ENCODE measurements at places on chromosomes 6 and 20.
A peak's percentile ranks its signal among the peaks of the same experiment; 100 is the strongest.

DNA sequence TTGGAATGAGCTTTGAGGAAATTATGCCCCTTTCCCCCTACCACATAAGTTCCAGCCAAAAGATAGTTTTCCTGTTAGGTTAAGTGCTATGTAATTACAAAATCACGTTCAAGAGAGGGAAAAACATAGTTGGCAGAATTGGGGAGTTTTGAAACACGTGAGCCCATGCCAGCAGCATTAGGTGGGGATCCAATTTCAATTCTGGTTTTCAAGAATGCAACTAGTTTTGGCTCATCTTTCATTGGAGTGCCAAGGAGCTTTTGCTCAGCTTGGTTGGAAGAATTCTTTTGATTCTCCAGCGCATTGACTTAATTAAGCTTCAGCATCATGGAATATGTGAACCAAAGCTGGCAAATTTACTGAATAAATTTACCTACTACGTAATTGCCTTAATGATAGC is 95.9 kb downstream of the SAMD5 start:
- no peak for DNase-seq

GRCh38 chr6:113635222-113635986 is 221.7 kb upstream of the MARCKS start:
- no peak for DNase-seq

GRCh38 chr20:3414122-3414521 is 6.7 kb upstream of the DNAAF9 start:
- no peak for DNase-seq

DNA sequence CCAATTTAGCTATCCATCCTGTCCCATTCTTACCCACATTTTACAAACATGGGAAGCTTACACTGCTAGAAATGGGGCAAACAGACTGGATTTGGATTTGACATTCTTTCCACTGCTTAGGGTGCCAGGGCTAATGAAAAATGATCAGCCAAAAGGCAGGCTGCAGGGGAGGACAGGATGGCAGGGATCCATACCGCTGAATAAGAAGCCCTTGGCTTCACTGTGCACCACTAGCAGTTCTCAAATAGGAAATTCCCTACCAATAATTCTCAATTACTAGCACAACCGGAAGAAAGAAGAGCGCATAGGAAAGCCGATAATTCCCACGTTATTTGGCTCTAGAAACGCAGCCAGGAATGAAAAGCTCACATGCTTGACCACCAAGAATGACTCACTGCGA is 73.1 kb downstream of the NDUFAF5 start:
- no peak for DNase-seq

DNA sequence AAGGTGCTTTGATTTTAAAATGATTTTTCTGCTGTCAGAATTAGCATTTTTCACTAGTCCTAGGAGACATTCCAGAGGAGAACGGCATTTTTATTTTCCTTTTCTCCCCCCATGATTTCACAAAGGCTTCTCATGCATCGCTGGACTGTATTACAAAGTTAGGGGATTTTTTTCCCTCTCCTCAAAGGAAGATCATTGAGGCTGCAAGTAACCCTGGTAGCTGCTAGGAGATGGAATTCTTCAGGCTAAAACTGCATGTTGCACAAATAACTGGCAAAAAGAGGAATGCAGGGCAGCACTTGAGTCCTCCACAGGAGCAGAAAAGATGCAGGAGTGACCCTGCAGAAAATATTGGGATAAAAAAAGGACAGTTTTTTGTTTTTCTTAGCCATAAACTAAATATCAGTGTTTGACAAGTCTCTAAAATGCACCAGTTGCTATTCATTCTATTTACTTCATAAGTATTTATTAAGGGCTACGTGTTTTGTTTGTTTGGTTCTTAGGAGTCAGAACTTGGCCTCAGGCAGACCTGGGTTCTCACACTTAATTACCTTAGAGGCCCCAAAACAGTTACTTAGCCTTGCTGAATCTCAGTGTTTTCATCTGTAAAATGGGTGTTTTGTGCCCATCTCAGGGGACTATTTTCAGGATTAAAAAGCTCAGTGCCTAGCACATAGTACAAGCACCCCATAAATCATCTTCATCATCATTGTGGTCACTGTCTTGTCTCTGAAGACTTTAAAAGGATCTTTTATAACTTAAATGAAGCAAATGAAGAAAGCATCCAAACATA is 144.5 kb upstream of the ID4 start:
- DNase-seq, result no peak

DNA sequence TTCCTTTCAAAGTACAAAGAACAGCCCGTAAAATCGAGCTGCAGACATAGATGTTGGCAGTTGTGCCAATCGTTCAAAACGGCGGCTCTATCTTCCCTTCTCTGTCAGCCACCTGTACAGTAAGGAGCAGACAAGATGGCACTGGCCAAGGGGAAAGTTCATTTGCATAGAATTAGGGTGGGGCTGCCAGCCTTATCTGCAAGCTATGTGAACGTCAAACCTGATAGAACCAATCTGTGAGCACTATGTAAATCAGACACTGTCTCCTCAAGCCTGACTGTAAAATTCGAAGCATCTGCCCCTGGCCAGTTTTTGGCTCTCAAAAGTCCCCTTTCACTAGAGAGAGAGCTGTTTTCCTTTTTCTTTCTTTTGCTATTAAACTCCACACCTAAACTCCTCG is 374.5 kb downstream of the EPM2A start:
- DNase-seq, result no peak

DNA sequence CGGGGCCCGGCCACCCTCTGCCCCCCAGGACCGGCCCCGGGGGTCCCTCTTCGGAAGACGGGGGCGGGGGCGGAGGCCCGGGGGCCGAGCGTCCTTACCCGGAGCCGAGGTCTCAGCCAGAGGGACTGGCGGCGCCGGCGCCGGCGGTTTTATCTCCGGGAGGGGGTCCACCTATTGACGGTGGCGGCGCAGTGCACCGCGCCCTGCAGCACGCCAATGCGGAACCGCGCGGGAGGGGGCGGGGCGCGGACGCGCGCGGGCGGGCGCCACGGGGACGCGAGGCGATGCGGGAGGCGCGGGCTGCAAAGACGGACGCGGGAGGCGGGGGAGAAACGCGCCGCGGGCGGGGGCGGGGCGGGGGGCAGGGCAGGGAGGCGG is at the start of gene EEF1A2:
TSS of gene EEF1A2 (minus strand) at position 124 of the 378 bp plus-strand sequence. CDS start 1,320 bp downstream, outside the sequence.
- peak; percentile 72 for DNase-seq

DNA sequence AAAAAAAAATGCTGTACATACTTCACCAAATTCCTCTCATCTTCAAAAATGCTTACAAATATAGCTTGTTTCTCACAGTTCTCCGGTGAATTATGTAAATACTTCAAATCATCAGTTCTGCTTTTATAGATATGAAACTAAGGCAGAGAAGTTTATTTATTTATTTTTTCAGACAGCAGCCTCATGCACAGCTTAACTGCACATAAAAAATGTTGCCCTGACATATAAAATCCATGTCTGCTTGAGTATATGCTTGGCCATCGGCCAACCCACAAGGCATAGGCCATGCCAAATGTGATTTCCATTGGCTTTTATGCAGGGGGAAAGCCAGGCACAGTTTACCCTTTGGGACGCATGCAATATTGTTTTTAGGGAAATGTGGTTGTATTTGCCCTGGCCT is 57.3 kb upstream of the PHACTR2 start:
- DNase-seq, result no peak

DNA sequence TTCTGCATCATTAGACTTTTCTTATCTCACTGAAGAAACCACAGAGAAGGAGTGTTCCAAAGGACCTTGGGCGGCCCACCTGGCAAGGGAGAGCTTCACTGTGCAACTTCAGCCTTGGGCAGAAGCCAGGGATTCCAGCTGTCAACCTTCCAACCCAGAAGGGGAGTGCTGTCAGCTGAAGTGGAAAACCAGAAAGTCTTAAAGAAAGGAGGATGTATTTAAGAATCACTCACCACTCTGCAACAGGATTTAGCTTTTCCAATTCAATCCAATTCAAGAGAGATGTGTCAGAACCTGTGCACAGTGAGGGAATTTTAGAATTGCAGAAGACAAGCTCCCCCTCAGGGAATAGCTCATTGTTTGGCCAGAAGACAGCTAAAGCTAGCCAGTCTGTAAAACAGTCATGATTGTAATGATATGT is 553.7 kb downstream of the CD83 start:
- no peak for DNase-seq

- DNase-seq, result no peak
Observed at GRCh38 chr6:68059899-68060298, 575.2 kb upstream of the ADGRB3 start.

DNA sequence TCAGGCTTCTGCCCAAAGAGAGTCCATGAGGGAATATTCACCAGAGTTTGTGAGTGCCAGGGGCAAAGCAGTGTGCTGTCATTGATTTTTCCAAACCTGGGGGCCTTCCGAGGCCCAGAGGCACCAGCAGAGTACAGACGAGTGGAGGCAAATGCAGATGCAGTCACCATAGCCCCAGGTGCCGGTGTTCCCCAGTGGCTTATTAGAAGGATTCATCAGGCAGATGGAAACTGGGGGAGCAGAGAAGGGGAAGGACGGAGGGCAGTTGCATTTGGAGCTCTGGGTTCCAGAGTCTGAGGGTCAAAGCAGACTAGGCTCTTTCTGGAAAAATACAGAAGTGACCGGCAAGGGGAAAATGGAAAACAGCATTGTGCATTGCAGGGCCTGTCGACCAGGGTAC is 184.2 kb downstream of the ANKRD60 start:
- DNase-seq, result peak; percentile 41
